Fibroblast of the aortic adventitia (primary cell): ENCODE measurements at places on chromosomes 6 and 20.

DNA sequence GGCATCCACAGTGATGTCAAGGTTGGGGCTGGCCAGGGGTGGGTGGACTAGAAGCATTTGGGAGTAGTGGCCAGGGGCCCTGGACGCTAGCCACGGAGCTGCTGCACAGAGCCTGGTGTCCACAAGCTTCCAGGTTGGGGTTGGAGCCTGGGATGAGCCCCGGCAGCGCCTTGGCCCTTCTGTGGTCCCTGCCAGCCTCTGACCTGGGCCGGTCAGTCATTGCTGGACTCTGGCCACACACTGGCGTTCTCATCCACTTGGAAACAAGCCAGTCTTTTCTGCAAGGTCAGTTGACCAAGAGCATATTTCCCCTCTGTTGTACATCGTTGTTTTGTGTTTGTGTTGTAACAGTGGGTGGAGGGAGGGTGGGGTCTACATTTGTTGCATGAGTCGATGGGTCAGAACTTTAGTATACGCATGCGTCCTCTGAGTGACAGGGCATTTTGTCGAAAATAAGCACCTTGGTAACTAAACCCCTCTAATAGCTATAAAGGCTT lies 8.4 kb downstream of the PSMA7 start:
- peak; percentile 60 for DNase-seq

DNA sequence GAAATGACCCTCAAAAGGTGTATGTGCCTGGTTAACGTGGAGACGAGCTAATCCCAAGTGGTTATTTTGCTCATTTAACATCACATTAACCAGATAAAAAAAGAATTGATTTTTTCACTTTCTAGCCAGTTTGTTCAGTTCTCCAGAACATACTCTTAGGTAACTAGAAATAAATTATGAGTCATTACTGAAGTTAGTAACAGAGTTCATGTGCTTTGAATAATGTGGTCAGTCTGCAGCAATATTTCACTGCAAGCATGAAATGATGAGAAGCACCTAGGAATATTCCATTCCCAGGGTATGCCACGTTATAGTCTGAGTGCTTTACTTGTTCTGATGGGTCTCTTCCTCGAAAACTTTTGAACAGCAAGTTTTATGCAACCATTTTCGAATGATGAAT lies 138.3 kb upstream of the INSM1 start:
- no peak for DNase-seq

- DNase-seq = no peak
Observed at GRCh38 chr6:51398793-51399192, 580.1 kb downstream of the TFAP2B start.

DNA sequence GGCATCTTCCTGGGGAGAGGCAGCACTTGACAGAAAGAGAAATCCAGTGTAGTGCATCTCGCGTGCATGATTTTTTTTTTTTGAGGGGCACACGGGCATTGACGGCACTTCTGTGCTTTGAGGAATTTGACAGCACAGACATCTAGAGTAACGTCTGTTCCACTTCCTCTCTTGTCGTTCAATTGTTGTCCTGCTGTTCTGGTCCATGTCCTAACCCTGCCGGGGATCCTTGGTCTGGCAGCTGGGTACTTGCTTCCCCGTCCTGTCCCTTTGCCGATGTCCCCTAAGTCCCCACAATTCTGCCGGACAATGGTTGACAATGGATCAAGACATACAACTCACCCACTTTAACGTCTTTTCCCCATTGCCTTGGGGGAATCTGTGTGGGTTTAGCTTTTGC lies 46.0 kb upstream of the NAA20 start:
- DNase-seq = no peak

GRCh38 chr6:113629975-113630737 lies 227.0 kb upstream of the MARCKS start:
- peak; percentile 86 for DNase-seq

DNA sequence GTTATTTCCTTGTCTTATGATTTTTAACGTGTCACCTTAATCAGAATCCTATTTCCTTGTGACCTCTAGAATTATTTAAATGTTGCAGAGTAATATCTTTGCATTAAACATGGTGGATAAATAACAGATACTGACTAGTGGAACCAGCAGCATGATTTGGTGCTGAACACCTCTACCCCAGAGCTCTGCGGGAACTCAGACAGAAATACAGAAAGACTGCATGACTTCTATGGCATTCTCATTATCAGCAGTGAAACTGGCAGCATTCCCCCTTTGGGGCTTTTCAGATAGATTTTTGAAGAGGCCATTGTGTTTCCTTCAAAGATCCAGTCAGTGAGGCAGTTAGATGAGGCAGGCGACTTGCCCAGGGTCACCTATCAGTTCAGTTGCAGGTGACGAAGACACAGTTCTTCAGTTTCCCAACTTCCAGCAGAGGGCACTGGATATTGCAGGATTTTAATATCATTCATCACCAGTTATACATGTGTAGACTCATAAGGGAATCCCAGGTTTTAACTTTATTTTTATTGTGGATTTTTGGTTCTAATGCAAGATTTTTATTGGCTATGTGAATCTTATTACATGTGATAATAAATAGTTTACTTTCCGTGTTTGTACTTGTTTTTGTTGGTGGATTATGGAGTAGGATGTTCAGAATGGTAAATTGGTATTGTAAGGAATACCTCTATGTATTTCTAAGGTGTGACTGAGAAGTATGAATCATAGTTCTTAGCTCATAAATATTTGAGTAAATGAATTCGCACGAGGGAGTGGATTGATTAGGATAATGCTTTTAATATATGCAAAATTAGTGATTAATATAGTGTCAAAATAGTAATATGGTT lies 81.3 kb downstream of the AFDN start:
- peak; percentile 39 for DNase-seq

GRCh38 chr6:165662749-165663376 lies at the start of gene PDE10A:
TSS of gene PDE10A (minus strand) at chr6:165663241. CDS start at chr6:165662811, 430 bp downstream.
- peak; percentile 63 for DNase-seq

GRCh38 chr6:147759093-147759492 lies 250.6 kb downstream of the SAMD5 start:
- DNase-seq = no peak

GRCh38 chr6:161452241-161452640 lies 178.4 kb upstream of the AGPAT4 start:
- no peak for DNase-seq

DNA sequence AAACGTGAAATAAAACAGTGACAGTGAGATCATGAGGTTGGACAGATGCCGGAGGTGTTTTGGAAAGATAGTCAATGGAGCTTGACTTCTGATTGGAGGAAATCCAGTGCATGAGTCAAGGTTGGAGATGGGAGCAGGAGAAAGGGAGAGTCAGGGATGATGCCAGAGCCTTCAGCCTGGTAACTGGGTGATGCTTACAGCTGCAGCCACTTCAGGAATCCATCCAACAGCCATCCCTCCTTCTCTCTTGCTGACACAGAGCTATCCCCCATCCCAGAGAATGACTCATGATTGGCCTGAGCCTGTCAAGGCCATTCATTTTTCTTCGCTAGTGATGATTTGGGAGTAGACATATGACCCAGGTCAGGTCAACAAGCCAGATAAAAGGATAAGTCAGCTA lies 112.8 kb downstream of the SAMD5 start:
- peak; percentile 19 for DNase-seq

DNA sequence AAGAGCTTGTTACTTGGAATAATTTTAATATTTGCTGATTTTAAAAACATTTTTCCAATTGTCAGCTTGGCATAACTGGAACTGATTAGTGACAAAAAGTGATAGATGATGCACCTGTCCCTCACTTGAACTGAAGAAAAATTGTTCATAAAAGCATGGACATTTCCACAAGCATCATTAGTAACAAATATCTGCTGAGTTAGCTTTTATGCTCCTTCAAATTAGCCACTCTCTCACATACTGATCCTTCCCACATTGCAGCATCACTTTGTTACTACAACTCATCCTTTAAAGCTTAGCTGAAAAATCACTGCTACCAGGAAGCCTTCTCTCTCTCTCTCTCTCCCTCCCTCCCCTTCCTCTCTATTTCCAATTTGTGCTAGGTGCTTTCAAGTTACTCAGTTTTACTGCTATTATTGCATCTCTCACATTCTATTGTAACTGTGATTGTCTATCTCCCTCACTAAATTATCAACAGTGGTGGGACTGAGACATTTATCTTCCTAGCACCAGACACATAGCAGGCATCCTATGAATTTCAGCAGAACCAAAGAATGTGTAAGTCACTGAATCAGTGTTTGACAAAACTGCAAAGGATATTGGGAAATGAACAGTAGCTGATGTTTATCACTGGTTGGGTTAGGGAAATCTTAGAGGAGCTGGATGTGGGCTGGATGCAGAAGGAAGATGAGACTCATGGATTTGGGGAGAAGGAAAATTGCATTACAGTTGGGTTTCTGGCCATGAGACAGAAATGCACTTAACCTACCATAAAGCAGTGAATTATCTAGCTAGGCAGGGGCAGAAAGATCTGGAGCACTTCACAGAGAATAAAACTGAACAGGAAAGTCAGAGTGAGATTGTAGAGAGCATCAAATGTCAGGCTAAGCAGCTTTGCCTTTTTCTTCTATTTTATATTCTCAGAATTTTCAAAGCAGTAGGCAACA lies 128.4 kb upstream of the PLN start:
- DNase-seq = no peak

- no peak for DNase-seq
Observed at GRCh38 chr6:36698871-36699271, 1.2 kb downstream of the RAB44 start.

GRCh38 chr6:69162811-69163210 lies 527.7 kb downstream of the ADGRB3 start:
- no peak for DNase-seq

DNA sequence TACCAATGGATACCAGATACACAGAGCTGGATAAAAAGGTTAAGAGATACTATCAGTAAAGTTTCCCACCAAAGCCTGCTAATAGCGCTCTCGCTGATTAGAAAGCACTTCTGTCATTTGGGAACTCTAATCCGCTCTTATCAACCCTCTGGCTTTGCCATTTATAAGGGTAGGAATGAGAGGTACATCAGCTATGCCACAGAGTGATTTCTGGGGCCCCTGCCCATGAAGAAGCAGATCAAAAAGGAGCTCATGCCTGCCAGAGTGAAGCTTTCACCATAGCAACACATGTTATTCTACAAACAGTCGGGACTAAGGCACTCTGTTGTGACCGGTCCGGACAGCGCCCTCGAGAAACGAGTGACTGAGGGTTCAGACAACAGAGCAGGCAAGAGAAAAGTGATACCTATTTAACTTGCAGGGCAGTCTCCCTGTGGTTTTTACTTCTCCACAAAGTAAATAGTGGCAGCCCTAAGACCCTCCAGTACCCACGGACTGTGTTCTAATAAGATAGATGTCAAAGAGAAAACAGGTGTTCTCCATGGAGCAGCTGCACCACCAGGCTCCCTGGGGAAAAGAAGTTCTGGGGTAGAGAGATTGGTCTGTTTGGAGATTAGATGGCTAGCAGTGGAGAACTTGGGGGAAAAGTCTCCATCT lies 5.6 kb downstream of the TRAM2 start:
- DNase-seq = no peak

- DNase-seq = no peak
Observed at GRCh38 chr6:36703081-36703606, 5.5 kb downstream of the RAB44 start.

DNA sequence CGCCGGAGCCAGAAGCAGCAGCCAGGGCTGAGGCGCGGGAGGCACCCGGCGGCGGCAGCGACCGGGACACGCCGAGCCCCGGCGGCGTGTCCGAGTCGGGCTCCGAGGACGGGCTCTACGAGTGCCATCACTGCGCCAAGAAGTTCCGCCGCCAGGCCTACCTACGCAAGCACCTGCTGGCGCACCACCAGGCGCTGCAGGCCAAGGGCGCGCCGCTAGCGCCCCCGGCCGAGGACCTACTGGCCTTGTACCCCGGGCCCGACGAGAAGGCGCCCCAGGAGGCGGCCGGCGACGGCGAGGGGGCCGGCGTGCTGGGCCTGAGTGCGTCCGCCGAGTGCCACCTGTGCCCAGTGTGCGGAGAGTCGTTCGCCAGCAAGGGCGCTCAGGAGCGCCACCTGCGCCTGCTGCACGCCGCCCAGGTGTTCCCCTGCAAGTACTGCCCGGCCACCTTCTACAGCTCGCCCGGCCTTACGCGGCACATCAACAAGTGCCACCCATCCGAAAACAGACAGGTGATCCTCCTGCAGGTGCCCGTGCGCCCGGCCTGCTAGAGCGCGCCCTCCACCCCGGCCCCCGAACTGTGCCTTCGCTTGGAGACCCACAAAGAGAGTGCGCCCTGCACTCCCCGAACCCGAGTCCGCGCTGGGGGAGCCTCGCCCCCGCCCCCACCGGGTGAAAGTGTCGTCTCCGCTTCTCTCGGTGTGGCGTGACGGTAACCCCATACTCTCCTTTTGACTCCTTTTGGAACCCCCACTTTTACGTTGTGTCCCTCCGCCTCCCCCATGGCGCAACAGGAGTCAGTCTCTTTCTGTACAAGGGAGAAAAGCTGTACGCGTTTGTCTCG lies 1.6 kb downstream of the INSM1 start:
- DNase-seq = no peak

DNA sequence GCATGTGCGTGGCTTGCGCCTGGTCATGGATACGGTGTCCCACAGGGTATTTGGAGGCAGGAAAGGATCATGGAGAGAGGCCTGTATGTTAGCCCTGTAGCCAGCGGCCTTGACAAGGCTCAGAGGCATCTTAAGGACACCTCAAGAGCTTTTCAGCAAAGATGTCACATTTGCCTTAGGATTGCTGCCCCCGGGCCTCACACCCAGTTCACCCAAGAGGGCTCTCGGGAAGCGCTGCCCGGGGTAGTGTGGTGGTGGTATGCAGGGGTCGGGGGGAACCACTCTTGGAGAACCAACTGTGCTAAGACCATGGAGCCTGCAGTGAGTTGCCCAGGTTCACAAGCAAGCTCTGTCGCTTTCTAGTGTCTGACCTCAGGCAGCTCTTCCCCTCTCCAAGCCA lies 36.9 kb upstream of the VSTM2L start:
- DNase-seq = no peak

DNA sequence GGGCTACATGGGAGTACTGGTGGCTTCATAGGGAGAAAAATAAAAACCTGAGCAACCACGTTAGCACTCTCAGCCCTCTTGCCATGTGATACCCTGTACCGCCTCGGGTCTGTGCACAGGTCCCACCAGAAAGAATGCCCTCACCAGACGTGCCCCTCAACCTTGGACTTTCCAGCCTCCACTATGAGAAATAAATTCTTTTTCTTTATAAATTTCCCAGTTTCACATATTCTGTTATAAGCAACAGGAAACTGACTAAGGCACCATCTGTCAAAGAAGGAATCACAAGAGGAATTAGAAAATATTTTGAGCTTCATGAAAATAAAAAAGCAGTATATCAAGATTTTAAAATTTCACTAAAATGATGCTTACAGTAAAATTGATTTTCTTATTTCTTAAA lies 168.4 kb upstream of the BMP5 start:
- no peak for DNase-seq
